Ecto neural progenitor cell (in vitro differentiated cells): ENCODE measurements at places on chromosomes 4 and X.

DNA sequence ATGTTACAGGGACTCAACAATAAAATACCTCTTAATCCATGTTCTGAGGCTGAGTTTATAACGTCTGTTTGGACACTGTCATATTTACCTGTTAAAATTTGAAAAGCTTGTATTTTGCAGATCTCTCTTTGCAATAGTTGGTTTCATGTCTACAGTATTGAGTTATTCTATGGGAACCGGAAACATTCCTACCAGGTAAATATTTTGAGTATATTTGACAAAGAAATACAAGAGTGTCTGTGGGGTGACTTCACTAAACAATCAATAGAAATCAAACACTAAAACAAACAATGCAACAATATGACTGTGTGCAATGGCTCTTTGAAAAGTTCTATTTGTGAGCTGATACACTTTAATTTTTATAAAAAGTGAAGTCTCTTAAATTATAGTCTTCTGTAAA, 47.7 kb upstream of the CXCL8 start:
- DNase-seq: no peak

DNA sequence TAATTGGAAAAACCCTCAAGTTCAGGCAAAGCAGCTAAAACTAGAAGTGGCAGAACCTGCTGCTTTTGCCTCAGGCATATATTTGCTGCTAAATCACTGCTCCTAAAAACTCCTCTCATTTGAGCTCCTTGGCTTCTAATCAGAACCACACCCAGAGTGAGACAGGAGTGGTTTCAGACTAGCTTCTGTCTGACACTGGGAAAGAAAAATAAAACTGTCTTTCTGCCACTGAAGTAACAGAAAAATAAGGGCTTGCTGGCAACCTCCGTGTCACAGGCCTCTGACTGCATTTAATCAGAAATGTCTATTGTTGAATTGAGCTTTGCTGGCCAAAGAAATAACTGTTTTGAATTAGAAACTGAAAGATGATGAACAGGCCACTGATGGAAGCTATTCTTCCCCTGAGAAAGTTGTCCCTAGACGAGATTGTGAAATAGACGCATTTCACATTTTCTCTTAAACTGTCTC, 52.1 kb upstream of the RAP2C start:
- no peak for DNase-seq

DNA sequence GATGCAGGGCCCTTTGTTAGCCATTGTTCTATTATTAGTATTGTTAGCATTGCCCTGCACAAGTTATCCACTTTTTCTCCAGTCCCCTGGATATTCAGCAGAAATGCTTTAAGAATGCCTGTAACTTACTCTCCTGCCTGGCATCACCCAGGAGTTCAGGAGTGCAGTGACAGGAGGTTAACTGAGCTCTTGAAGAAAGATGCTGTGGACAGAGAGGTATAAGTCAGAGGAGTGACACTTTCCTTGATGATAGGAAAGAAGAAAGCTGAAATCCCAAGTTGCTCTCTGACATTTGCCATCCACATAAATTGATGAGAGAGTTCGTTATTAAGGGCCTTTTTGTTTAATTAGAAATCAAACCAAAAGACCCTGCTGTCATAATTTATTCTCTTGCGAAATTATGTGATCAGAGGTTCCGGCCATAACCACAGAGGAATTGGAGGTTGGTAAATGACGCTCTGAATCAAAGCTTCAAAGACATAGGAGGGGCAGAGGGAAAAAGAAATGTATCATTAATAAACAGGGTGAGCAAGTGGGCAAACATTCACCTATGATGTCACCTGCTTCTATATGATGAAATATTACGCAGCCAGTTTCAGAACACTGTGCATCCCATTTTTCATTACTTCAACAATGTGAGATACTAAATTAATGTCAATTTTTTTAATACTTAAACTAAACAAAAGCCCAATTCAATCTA, 230.2 kb upstream of the JADE1 start:
- DNase-seq: no peak

GRCh38 chr4:105246712-105247111, 100.0 kb downstream of the TET2 start:
- DNase-seq: no peak

DNA sequence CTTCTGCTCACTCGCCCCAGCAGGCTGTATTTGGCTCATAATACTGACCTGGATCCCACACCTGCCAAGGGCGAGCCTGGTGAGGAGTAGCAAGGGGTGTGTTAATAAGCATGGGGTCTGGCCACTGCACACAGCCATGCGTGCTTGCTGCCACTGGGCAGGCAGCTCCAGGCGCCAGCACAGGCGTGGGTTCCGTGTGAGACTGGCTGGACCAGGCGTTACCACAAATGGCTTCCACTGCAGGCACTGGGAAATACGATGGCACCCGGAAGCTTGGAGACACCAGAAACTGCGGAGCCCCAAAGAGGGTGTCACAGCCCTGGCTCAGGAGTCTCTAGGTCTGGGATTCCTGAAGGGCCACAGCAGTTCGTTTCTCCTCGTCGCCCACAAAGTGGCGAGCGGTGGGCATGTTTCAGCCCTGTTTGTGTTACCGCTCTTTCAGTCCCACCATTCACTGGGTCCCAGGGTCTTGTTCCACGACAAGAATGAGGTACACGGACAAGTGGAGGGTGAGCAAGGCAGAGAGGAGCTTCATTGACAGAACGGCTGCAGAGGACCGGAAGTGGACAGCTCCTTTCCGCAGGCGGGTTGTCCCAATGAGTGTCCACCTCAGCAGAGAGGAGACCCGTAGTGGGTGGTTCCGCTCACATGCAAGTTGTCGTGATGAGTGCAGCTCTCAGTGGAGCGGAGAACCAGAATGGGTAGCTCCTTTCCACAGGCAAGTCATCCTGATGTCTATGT, 428.9 kb downstream of the EPHA5 start:
- DNase-seq: no peak

- no peak for DNase-seq
Measured at GRCh38 chrX:122113376-122113775, 1066.0 kb downstream of the GLUD2 start.

- no peak for DNase-seq
Measured at GRCh38 chrX:38754102-38754790, 47.0 kb upstream of the MID1IP1 start.

DNA sequence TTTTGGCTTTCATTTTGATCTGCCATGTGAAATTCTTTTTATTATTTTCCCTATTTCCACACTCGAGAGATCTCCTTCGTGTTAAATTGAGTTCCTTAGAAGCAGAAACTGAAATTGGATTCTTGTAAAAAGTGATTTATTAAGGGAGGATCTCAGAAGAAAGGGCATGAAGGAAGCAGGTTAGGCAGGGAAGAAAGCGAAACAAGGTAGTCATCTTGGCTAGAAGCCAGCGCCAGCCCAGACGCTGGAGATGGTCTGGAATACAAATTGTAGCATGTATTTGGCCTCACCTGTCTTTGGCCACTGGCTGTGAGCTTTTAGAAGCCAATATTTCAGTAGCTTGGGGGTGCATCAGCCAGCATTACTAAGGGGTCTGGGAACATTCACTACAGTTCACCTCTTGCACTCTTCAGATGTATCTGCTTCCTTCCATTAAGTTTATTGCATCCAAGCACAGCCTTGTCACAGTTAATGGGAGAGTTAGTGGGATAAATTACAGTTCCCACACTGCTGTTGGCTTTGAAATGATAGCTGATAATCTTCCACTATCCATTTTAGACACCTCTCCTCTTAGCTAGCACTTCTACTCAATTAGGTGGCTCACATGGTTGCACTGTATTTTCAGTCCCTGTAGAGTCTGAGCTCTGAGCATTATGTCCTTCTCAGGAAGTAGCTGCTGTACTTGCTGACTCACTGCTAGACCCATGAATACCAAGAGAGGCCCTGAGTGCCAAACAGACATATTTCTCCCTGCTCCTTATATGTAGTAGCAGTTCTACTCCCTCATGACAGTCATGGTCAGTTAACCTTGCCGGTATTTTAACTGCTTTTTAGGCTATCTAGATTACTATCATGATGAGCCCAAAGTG, 14.6 kb downstream of the GRXCR1 start:
- no peak for DNase-seq

GRCh38 chr4:109702950-109703663, at the start of gene CASP6:
Gene CASP6, minus strand, starts transcription at chr4:109703445. Its CDS starts 50 bp downstream, at chr4:109703395.
- peak; percentile 89 for DNase-seq

GRCh38 chr4:158065603-158066002, 107.2 kb downstream of the GASK1B start:
- DNase-seq: no peak

DNA sequence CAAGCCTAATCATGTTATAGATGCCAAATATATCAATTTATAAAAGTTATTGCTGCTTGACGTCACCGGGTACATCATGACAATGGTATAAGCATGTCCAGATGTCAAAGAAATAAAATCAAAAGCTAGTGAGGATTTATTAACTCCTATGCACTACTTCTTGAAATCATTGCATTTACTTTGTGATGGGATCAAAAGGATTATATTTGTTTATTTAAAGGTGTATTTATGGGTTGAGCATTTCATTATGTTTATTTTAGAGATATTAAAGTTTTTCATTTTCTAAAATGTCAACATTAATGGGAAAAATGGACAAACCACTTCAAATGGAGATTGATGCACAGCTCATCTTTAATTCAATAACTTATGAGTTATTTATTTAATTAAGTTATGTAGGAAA, 277.8 kb downstream of the EPHA5 start:
- DNase-seq: no peak

- no peak for DNase-seq
Measured at GRCh38 chr4:89829470-89830138, 7.4 kb downstream of the SNCA start.

- DNase-seq: no peak
Measured at GRCh38 chr4:184280591-184281071, 63.0 kb upstream of the ENPP6 start.

DNA sequence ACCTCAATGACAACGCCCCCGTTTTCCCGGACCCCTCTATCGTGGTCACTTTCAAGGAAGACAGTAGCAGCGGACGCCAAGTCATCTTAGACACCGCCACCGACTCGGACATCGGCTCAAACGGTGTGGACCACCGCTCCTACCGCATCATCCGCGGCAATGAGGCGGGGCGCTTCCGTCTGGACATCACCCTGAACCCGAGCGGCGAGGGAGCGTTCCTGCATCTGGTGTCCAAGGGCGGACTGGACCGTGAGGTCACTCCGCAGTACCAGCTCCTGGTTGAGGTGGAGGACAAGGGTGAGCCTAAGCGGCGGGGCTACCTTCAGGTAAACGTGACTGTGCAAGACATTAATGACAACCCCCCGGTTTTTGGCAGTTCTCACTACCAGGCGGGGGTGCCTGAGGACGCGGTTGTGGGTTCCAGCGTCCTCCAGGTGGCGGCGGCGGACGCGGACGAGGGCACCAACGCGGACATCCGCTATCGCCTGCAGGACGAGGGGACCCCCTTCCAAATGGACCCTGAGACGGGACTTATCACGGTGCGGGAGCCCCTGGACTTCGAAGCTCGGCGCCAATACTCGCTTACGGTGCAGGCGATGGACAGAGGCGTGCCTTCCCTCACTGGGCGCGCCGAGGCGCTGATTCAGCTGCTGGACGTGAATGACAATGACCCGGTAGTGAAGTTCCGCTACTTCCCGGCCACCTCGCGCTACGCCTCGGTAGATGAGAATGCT, 2.2 kb downstream of the FAT4 start:
- peak; percentile 65 for DNase-seq

- DNase-seq: no peak
Measured at GRCh38 chr4:103425406-103425805, 227.3 kb upstream of the CENPE start.

GRCh38 chrX:23795221-23795620, 12.2 kb downstream of the SAT1 start:
- no peak for DNase-seq

DNA sequence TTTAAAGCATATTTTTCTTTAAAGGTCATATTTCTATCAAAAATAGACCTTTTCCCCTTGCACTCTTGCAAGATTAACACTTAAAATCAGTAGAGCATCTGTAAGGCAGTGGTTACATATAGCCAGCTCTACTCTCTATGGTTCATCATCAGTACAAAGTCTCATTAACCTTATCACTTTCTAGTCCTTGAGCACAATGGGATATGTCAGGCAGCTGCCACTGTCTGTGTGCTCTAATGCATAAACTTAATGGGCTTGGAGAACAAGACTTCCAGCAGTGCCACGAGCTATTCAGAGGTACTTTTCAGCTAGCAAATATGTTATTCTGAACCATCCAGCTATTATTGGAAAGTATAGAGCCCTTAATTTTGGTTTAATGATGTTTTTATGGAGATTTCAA, 393.7 kb downstream of the GASK1B start:
- DNase-seq: no peak

GRCh38 chrX:69010339-69010738, 154.9 kb downstream of the PJA1 start:
- peak; percentile 11 for DNase-seq

GRCh38 chrX:132676102-132676501, 187.3 kb upstream of the MBNL3 start:
- DNase-seq: no peak

DNA sequence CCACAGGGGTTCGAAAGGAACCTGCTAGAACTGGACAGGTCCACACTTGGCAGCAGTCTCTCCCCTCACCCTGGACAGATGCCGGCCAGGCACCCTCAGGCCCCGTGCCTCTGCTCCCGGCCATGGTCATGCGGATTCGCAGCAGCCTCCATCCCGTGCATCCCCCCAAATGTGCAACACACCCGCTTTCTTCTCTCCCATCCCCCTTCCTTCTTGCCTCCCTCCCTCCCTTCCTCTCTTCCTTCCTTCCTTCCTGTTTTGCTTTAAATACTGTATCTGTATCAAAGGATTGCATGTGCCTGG, 35.0 kb upstream of the HMX1 start:
- DNase-seq: no peak

DNA sequence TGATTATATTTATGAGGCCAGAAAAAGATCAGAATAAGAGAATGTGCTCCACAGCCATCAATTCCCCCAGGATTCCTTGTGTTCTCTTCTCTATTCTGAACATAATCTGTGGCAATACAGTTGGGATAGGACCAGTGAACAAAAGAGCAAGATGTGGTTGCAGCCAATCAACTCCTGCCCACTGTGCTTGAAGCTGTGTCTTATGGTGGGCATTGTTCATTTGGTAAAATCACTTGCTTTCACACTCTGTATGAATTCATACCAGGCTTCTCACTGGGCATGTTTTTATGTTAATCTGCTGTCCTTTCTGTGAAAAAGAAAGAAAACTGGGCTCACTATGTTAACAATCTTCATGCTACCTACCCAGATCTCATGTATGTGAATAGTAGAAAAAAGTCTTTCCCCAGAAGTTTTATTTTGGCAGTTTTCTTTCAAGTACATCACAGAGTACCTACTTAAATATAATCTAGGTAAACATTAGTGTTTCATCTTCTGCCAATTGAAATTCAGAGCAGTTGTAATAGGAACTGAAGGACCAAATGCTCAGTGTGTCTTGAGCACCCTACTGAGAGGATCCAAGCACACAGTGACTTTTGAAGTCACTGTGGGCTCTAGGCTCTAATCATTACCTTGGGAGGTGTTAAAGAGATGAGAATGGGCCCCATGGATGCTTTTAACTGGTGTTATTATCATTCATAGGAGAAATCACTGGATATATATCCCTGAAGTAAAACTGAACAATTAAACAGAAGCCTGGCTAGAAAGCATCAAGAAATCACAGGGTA, 429.2 kb upstream of the TRAM1L1 start:
- DNase-seq: no peak

DNA sequence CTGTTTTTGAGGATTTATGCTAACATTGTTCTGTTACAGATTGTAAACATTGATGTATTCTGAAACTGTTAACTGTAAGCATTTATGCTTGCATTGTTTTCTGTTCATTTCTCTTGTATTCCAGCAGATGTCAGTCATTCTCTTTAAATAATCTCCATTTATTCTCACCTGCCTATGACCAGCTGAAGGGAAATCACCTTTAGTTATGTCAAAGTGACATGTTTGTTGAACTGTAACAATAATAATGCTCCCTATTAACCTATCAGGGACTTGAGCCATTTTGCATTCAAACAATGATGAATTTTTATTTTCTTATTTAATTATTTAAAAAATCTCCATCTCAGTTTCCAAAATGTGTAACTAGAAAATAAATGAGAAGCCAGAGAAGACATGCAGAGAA, 58.0 kb downstream of the SPCS3 start:
- no peak for DNase-seq
